ENCODE measurements at places on chromosomes 3 and 15.

DNA sequence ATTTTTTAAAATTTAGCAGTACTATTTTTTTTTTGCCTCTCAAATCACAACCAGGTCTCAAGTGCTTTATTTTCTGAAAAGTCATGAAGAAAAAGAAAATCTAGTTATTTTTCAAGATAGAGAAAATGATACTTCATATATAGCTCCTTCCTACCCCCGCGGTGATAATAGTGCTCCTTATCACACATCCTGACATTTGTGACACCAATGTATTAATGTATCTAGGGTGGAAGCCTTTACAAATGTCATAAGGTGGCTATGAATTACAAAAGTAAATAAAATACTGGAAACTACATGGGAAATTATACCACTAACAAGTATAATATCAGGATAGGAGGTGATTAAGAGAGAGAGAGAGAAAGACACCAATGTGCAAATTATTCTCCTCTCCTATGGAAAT, 582.2 kb downstream of the UNC13C start:
- DNase-seq = no peak

DNA sequence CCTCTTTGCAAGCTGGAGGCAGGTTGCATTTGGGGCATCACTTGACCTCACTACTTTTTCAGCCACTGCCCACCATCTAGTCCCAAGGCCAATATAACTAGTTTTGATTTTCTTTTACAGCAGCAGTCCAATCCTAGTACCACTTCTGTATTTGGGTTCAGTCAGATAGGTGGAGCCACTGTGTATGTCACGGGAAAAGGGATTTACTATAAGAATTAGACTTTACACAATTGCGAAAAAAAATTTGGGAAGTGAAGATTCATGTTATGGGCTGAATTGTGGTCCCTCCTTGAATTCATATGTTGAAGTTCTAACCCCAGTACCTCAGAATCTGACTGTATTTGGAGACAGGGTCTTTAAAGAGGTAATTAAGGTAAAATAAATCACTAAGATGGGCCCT, 37.4 kb upstream of the NMNAT3 start:
- DNase-seq = no peak

DNA sequence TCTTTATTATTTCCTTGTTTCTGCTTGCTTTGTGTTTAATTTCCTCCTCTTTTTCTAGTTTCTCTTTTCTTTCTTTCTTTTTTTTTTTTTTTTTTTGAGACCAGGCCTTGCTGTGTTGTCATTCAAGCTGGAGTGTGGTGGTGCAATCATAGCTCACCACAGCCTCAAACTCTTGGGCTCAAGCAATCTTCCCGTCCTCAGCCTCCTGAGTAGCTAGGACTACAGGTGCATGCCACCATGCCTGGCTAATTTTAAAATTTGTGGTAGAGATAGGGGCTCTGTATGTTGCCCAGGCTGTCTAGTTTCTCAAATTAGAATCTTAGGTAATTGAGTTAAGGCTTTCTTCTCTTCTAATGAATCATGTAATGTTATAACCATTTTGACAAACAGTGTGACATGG, 22.4 kb downstream of the SLMAP start:
- no peak for DNase-seq

- DNase-seq = no peak
These were observed 36.1 kb downstream of the CRTC3 start for GRCh38 chr15:90565866-90566265.

- no peak for DNase-seq
These were observed 46.8 kb downstream of the ST6GAL1 start for GRCh38 chr3:186976837-186977750.

GRCh38 chr3:57555306-57555705, 768 bp upstream of the PDE12 start:
- DNase-seq = no peak

DNA sequence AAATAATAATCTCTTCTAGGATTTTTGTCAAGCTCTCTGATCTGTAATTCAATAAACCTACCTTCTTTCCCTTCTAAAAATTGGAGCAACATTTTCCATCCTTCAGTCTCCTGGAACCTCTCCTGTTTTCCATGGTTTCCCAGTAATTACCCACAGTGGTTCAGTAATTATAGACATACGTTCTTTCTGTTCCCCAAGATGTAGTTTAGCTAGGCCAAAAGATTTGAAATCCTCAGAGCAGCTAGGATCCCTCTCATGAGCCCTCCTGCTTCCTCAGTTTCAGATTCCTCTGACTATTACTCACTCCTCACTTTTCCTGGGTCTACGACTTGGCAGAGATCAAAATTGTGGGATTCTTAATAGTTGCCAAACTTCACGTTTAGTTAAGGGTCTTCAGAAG, 76.9 kb upstream of the IGSF10 start:
- DNase-seq = no peak

DNA sequence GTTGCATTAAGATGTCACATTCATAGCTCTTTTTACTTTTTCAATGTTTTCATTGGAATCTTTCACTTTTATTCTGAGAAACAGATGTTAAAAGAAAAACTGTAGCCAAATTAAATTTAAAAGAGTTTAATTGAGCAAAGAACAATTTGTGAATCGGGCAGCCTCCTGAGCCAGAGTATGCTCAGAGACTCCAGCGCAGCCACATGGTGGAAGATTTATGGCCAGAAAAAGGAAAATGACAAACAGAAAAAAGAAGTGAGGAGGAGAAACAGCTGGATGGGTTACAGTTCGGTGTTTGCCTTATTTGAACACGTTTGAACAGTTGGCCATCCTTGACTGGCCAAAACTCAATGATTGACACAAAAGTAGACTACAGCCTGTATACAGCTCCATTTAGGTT, 33.8 kb upstream of the RAB11A start:
- DNase-seq = no peak

- DNase-seq = no peak
These were observed 74.2 kb upstream of the SATB1 start for GRCh38 chr3:18499301-18499700.

GRCh38 chr3:133573629-133574194, at the start of gene CDV3:
TSS of gene CDV3 (plus strand) at chr3:133573686. CDS start at chr3:133574045, 359 bp downstream.
- DNase-seq = no peak

DNA sequence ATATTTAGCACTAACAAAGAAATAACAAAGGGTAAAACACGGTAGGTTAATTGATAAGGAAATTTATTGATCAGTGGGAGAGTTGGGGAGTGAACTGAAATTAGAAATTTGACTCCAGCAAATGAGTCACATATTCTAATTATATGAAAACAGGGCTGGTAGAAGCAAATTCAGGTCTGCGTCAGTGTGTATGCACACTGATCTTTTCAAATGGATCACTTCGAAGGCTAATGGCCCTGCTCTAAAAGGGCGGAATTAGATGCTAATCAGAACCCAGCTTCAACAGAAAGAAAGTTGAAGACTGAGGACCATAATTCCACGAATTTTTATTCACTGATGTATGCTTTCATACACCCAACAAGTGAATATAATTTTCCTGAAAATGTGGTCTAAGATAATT, 762.4 kb upstream of the DPPA4 start:
- DNase-seq = no peak

DNA sequence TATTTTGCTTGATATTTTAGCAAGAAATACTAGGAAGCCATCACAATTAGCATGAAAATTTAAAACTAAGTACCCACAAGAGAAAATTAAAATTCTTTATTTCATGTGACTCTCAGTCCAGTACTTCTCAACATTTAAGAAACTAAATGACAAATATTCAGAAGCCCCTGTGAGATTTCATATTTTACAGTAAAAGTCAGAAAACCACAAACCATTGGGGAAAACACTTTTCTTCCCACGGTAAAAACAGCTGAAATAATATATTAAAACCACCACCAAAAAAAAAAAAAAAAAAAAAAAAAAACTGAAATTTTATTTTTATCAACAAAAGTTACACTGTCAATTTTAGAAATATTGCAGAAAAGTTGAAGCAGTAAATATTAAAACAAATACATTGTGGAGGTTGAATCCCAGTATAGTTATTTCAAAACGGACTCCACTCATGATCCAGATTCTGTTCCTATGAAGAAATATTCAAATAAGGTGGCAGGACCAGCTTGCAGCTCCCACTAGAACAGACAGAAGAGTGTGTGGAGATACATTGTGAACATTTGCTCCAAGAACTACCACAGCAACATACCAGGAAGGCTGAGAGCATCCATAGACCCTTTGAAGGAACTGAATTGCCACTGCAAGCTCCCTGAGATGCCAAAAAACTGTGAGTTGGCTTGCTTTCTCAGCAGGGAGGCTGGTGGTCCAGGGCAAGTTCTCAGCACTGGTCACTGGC, 308.2 kb downstream of the CTNNB1 start:
- DNase-seq = no peak

GRCh38 chr3:111650378-111651275, 55.5 kb upstream of the ZBED2 start:
- no peak for DNase-seq

GRCh38 chr3:62755285-62755684, 119.9 kb downstream of the CADPS start:
- no peak for DNase-seq

DNA sequence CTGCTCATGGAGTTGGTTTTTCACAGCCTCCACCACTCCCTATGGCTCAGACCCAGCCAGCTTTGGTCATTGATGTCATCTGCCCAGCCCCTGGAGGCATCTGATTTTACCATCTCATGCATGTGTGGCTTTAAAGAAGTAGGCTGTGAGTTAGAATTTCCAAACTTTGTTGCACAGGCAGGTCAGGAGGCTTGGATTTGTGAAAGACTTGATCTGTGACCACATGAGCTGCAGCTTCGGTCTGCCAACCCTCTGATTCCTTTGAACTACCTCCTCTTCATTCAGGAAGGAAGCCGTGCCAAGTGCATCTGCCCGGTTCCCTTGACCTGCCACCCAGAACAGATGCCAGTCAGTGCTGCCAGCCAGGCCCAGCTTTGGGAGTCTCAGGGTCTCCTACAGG, 9.2 kb downstream of the CTXND1 start:
- DNase-seq = no peak

DNA sequence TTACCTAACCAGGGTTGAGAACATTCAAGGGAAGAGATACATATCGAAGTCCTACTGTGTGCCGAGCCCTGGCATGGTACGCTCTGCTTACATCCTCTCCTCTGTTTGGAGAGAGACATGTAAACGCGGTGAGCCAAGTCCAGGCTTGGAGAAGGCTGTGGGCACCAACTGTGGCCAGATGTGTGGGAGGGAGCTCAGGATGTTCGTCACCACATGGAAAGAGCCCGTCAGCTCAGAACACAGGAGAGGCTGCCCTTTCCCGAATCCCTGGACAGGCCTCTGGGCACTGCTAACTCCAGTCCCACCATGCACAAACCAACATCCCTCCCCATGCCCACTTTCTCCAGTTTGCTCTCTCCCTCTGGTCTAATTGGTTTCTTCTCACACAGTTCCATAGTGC, 43.0 kb downstream of the MESD start:
- no peak for DNase-seq

- no peak for DNase-seq
These were observed 7.5 kb downstream of the MESP1 start for GRCh38 chr15:89743594-89743993.
